ENCODE measurements at places on chromosomes 4 and X.

GRCh38 chr4:27007507-27007906 lies 146.9 kb downstream of the STIM2 start:
- no peak for DNase-seq

GRCh38 chr4:120995266-120996010 lies 72.9 kb upstream of the PRDM5 start:
- no peak for DNase-seq

DNA sequence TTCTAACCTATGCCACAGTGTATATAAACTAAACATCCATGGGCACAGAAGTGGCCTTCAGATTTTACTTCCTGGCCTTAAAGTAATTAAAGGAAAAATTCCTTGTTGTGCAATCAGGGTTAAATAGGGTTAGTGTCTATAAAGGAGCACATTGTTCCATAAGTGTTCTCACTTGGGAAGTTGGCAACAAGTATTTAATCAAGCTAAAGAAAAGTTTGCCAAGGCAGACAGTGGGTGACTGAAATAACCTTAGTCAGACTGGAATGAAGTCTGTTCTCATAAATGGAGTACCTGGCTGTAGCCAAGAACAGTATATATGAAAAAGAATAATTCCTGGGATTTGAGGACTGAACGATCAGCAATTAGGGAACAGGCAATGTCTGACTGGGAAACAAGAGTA lies 213.6 kb downstream of the HTR2C start:
- DNase-seq = no peak

DNA sequence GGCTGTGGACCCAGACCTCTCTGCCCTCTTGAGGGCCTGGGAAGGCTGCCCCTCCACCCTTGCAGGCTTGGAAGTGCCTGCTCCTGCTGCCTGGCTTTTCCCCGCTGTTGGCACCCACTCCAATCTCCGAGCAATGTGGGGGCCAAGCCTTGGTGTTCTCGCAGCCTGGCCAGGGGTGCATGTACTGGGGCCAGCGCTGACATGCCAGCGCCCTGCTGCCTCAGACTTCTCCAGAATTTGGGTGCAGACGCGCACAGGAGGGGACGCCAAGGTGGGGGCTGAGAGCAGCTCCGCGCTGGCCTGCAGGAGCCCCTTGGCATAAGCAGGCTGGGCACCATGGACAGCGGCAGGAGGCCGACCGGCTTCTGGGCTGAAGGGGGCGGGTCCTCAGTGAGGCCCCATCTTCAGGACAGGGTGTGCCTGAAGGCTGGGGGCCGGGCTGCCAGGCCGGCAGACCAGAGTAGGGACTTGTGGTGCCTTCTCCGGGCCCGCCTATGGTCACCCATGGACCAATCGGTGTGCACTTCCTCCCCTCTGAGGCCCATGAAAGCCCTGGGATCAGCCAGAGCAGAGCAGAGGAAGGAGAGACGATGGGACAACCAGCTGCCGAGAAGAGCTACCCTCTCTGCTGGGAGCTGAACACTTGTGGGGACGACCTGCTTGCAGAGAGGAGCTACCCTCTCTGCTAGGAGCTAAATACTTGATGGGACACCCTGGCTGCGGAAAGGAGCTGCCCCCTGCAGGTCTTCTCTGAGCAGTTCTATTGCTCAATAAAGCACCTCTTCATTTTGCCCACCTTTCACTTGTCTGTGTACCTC lies 118.3 kb downstream of the DNAAF6 start:
- peak; percentile 4 for DNase-seq

DNA sequence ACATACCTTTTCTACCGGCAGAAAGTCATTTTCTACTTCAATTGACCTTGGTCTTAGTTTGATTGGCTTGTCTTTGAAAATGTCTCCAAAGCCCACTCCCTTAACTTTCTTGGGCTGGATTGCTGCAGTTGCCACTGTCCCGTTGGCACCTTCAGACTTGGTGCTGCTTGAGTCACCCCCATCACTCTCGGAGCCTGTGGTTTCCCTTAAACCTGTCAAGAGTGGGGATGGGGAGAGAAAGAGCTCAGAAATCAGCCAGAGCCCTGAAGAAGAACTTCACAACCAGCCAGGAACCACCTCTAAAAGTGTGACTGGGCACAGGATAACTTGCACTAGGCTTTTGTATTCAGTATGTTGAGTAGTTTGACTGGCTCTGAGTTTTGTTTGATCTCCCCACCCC lies 168.5 kb upstream of the MAP3K15 start:
- DNase-seq = peak; percentile 19

- DNase-seq = no peak
These were observed 374.2 kb downstream of the SH2D1A start for GRCh38 chrX:124720532-124720931.

GRCh38 chrX:10622197-10622596 lies 1.8 kb upstream of the MID1 start:
- no peak for DNase-seq

GRCh38 chrX:154123241-154124219 lies 20.5 kb upstream of the OPN1LW start:
- DNase-seq = no peak

DNA sequence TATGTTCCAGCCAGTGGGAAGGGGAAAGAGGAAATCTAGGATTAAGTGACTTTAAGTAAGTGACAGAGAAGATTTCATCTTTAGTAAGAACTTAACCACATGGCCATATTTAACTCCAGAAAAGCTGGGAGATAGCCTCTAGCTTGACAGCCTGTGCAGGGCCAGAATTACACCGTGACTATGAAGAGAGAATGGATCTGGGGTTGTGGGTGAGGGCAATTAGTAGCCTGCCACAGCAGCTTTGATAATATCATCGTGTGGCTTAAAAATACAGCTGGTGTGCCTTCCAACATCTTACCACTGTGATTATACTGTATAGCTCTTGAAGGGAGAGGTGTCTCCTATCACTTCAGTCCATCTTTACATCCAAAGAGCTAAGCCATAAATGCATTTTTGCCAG lies 57.6 kb upstream of the TBC1D9 start:
- no peak for DNase-seq

GRCh38 chr4:158193171-158193749 lies 17.0 kb upstream of the TMEM144 start:
- no peak for DNase-seq

DNA sequence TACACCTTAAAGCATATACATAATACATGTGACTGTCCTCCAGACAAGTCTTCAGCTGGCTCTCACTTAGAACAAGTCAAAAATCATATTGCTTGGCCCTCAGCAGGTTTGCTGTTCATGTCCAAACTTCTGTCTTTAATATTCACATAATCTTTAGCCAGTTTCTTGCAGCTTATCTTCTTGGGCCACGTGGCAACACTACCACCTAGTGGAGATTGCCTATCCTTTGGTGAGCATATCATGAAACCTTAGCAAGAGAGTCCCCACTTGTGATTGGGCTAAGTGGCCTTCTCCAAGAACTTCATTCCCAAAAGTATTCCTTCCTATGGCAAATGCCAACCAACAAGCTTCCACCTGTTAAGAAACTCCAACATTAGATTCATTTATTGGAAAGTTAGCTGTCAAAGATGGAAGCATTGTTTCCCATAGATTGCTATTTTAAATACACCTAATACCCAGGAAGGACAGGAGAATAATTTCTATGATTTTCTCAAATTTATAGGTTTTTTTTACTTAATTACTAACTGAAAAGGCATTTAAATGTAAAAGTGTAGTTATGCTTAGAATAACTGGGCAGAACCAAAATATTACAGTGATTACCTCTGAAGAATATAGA lies 231.9 kb upstream of the INTU start:
- peak; percentile 58 for DNase-seq

DNA sequence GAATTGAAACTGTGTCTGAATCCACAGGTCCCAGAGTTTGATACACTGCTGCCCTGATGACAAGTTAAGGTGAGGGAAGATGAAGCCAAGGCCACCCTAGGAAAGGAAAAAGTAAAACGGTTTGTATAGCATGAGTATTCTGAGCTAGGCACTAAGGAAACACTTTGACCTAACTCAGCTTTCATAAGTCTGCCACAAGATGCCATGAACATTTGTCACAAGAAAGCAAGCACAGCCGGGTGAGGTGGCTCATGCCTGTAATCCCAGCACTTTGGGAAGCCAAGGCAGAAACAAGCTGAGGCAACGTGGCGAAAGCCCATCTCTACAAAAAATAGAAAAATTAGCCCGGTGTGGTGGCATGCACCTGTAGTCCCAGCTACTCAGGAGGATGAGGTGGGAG lies 34.2 kb downstream of the ELOVL6 start:
- no peak for DNase-seq

DNA sequence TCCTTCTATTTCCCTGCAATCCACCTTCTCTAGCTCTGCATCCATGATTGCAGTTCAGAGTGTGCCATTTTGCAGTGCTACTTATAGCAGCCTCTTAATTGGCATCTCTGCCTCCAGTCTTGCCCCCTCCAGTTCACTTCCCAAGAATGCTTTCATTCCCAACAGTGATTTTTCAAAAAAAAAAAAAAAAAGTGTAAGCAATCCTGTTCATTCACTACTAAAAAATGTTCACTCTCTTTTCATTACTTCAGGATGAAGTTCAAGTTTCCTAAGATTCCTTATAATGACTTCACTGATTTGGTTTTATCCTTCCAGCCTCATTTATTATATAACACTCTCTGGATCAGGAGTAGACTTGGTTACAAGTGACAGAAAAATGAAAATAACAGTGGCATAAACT lies 124.7 kb upstream of the LNX1 start:
- no peak for DNase-seq

GRCh38 chr4:125620066-125620860 lies 305.5 kb downstream of the FAT4 start:
- DNase-seq = no peak

GRCh38 chr4:133641191-133641590 lies 492.1 kb downstream of the PCDH10 start:
- DNase-seq = no peak

- no peak for DNase-seq
These were observed 63.3 kb downstream of the ELOVL6 start for GRCh38 chr4:110135076-110135475.

Data from activated CD4-positive, alpha-beta T cell treated with anti-CD3 and anti-CD28 coated beads, Interleukin-2, amount 50 U/mL, for 48 hours (primary cell).